ENCODE measurements at places on chromosomes 5 and 9.

GRCh38 chr5:152608458-152608857 is 203.4 kb upstream of the NMUR2 start:
- DNase-seq = no peak

- DNase-seq = no peak
These were observed 2.2 kb downstream of the COL23A1 start for GRCh38 chr5:178587763-178588611.

DNA sequence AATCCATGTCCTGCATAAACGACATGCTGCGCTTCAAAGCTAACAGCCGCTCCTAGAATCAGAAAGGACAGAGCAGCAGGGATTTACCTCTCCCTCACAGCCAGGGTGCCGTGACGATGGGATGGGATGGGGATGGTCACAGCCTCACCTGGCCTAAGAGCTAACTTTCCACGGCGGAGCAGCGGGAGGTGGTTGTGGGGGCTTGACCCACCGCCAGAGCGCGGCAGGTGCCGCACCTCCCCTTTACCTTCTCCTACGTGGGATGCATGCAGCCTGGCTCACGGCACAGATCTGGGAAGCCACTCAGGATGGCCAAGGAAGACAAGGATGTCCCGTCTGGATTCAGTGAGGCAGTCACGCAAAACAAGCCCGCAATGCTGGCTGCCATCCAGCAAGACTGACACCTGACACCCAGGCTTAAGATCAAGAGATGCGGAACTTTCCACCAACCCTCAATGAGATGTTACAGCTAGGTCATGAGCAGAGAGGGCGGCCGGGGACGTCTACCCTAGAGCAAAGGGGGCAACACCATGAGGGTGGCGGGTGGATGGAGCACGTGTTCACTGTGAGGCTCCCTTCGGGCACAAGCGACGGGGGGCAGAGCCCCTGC is 5.8 kb downstream of the BRD9 start:
- no peak for DNase-seq

DNA sequence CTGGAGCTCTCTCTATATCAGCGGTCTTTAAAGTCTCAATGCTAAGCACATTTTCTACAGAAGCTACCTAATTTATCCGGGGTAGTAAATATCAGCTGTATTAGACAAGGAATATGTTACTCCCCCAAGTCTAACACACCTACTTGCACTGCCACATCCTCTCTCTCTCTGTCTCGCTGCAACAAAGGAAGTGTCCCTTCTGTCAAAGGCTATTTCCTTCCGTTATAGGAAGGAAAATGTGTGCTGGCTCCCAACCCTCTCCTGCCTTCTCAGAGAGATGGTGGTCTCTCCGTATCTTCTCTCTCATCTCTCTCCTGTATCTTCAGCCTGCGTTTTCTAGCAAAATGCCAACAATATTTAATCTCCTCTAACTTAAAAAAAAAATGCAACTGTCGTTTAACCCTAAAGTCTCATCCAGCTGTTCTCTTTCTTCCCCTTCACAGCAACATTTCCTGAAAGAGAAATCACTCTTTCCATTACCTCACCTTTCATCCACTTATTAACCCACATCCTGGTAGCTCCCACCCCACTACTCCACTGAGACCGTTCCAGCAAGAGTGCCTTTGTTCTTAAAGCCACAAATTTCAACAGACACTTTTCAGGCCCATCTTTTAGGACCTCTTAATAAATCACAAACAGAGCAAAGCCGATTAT is 2.3 kb downstream of the TTF1 start:
- no peak for DNase-seq

DNA sequence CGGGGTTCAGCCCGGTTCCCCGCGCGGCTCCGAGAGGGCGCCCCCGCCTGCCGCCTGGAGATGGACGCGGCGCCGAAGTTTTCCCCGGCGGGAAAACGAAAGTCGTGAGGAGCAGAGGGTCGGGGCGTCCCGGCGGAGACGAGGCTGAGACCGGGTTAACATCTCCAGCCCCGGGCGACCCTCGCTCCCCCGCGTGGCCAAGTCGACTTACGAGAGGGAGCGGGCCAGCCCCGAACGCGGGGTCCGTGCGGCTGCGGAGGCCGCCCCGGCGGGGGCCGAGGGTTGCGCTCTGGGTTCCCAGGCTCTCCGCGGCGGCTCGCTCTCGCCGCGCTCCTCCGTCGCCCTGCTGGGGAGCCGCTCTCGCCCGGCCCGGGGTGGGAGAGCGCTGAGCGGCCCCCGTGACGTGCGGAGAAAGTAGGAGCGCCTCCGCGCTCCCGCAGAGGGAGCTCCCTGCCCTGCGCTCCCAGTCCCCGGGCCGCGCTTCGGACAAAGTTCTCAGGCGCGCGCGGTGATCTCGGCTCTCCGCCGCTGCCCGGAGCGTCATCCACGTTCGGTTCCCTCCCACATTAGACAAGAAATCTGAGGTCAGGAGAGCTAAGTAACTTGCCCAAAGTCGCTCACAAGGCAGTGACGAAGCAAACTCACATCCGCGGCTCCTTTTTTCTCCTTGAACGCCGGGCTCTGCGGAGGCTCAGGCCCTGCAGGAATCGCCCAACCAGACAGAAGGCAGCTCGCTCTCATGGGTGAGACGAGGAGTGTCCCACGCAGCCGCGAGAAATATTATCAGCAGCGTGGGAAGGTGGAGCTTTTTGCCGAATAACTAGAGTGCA is 1.2 kb upstream of the GCNT4 start:
- DNase-seq = peak; percentile 89
